ENCODE measurements at places on chromosomes 6 and 20.

GRCh38 chr6:36436466-36436865 is 6.2 kb downstream of the PXT1 start:
- no peak for DNase-seq

DNA sequence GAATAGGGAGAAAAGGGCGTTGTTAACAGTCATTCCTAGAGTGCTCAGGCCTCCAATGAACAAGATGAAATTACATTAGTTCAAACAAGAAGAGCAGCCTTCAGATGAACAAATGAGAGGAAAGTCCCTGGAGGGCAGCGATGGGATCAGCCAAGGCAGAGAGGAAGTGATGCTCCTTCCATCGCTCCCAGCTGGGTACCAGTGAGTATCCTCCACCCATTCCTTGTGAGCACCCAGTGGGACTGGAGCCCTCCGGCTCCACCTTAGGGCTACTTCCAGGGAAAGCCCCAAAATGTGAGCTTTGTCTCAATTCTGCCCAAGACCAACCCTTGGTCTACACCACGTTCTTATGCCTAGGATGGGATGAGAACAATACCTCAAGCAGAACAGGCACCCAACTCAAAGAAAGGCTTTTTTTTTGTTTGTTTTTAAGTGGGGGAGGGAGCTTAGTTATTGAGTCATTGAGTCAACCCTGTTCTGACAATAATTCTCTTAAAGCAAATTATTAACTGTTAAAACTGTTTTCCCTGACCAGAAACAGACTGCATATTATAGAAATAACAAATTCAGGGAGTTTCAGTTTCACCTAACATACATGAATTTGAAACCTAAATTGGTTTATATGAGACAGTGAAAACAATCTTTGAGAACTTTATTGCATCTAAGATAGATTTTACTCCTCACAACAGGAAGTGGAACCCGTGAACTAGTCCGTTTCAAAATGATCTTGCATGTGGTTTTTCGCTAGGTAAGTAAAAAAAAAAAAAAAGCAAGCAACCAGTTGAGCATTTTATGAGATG is 106.9 kb downstream of the IPCEF1 start:
- DNase-seq: no peak

DNA sequence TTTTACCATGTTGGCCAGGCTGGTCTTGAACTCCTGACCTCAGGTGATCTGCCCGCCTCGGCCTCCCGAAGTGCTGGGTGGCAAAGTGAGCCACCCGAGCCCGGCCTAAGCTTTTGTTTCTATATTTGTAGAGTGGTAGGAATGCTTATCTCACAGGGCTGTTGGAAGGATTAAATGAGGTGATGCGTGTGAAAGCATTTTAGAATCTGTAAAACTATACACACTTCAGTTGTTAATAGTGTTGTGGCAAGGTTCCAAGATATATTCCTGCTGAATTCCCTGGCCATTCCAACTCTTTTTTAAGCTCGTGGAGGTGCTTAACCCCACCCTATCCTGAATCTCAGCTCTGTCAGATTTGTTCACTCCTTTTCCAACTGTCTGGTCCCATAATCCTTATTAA is 89.9 kb upstream of the AKIRIN2 start:
- DNase-seq: no peak

DNA sequence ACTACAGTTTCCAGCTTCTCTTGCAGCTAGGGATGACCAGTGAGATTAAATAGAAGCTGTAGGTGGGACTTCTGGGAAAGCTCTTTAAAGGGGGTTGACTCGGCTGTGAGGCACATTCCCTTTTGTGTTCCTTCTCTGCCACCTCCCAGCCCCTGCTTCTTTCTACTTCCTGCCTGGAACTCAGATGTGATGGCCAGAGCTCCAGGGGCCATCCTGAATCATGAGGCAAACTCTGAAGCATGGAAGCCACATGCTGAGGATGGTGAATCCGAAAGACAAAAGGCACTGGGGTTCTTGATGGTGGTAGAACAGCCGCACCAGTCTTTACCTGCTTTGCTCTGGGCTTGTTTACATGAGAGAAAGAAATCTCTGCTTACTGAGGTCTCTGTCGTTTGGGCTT is 9.1 kb downstream of the CEBPB start:
- no peak for DNase-seq

- no peak for DNase-seq
These were observed 19.7 kb downstream of the RIPOR3 start for GRCh38 chr20:50671626-50672025.

GRCh38 chr6:148628251-148628650 is 118.6 kb upstream of the UST start:
- DNase-seq: no peak

Measured in stimulated activated CD4-positive, alpha-beta T cell treated with anti-CD3 and anti-CD28 coated beads, Interleukin-2, amount 100 ng/mL, for 4 hours (primary cell).